ENCODE measurements at places on chromosomes 6 and 20. TPM values are rescaled to one million over a fixed set of nuclear protein-coding genes. Genes with fewer than 3 reads are reported as not detected.

The OVOL2 gene
- not detected for total RNA-seq

The CGA gene
- total RNA-seq = 0.09 TPM

The PTCRA gene
- not detected for total RNA-seq

The ANGPT4 gene
- not detected for total RNA-seq

The SSTR4 gene
- total RNA-seq = not detected

The PXT1 gene
- under 0.01 TPM for total RNA-seq

The SRMS gene
- not detected for total RNA-seq

The C6orf120 gene
- total RNA-seq = 40.5 TPM

Data from smooth muscle cell of bladder (primary cell).